ENCODE measurements at places on chromosomes 16 and 17.

DNA sequence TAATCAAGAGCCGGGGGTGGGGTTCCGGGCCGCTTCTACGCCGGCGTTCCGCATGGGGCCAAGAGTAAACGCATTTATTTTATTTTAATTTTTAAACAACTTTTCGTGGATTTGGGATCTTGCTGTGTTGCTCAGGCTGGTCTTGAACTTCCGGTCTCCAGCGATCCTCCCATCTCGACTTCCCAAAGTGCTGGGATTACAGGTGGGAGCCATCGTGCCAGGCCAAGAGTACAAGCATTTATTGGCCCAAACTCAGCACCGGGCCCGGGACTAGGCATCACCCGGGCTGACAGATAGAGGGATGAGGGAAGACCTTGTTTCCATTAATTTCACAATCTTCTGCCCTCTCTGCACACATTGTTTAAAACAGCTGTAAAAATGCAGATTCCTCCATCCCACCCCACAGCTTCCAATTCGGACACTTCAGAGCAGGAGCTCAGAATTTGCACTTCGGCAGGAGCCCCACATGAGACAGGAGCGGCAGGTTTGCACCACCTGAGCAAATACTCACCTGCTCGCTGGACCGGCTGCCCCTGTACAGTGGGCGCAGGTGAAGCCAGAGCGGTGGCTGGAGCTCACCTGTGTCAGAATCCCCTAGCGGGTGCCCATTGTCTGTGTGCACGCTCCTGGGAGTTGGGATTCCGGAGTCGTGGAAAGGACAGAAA lies 663 bp upstream of the GINS2 start:
- no peak for DNase-seq

DNA sequence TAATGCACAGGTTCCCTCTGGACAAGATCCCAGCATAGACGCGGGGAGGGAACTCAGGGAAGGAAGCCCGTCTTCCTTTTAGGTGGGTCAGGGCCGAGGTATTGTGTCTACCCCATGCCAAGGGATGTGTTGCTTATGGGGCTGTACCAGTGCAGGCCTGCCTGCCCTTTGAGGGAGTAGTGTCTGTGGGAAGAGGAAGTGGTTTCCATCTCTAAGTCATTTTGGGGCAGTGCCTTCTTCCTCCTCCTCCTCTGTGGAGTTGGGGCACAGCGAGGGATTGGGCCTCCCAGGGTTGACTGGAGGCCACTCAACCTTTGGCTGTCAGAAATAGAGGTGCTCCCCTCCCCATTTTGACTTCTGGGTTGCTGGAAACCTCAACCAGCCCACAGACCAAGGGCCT lies 26.5 kb downstream of the GJD3 start:
- no peak for DNase-seq

DNA sequence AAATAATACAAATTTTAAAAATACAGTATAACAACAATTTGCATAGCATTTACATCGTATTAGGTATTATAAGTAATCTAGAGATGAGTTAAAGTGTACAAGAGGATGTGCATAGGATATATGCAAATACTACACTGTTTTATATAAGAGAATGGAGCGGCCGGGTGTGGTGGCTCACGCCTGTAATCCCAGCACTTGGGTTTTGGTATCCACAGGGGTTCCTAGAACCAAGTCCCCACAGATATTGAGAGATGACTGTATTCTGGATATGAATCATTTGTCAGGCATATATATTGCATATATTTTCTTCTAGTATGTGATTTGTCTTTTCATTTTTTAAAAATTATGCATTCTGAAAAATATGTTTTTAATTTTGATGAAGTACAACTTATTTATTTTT lies 77.5 kb upstream of the MSI2 start:
- DNase-seq, result no peak

DNA sequence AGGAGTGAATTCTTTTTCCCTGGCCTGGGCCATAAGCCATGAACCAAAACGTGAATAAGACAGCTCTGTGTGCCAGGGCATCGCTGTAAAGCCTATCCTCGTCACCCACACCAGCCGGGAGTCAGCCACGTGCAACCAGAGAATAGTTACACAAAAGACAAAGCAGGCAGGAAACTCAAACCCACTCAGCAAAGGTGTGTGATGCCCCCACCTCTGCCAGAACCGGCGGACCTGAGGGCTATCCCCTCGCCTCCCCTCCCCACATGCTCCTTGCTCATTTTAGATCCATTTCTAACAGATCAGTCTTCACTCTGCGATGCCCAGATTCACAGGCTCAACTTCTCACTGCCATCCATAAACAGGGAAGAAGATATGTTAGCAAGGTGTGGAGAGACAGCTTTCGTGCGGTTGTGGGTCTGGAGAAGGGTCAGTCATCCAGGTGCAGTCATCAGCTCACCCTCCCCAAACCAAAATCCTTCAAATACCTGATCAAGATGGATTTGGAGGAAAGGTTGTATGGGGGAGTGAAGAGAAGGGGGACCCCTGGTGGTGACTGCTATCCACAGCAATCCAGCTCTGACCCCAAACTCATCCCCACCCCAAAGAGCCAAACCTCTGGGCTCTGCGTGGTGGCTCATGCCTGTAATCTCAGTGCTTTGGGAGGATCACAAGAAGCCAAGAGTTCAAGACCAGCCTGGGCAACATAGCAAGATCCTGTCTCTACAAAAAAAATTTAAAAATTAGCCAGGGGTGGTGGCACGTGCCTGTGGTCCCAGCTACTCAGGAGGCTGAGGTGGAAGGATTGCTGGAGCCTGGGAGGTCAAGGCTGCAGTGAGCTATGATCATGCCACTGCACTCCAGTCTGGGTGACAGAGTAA lies 219.2 kb downstream of the C16orf78 start:
- no peak for DNase-seq

- no peak for DNase-seq
Observed at GRCh38 chr17:36907407-36907806, 29.9 kb upstream of the LHX1 start.

DNA sequence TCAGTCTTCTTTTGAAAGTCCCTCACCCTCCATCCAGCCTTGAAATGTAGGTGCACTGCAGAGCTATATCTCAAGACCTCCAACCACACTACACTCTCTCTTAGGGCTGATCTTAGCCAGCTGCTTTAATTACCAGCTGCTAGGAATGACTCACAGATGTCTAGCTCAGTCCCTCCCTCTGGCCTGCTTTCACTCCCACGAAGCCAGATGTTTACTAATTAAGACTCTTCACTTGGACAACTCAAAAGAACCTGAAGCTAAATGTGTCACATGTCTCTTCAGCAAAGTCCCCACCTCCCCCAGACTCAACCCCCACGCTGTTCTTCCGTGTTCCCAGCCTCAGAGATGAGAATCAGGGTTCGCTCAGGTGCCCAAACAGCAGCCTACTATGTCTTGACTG lies 2.6 kb downstream of the GTF3C1 start:
- DNase-seq, result no peak

DNA sequence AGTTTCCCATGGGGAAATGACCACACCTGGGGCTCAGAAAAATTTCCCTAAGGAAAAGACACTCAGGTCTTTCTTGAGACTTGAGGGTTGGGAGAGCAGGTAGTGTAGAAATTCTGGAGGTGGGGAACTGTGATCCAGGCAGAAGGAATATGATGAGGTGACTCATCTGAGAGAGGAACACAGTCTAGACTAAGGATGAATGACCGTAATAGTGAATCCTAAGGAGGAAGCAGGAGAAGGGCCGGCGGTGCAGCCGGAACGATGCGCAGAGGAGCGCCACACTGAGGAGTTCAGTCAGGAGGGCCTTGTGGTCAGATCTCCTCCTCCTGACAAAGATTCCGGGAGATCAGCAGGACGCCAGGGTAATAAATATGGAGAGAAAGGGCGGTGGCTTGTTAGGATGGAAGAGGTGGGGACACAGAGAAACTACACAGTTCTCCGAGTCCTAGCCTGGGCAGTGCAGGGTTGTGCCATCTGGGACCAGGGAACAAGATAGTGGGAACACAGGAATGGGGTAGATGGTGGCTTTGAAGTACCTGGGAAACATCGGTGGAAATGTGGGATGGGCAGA lies 135.6 kb downstream of the PARN start:
- no peak for DNase-seq

- DNase-seq, result no peak
Observed at GRCh38 chr17:888998-889441, 90.6 kb downstream of the NXN start.

GRCh38 chr16:70520612-70521297 lies 2.6 kb downstream of the COG4 start:
- DNase-seq, result no peak

DNA sequence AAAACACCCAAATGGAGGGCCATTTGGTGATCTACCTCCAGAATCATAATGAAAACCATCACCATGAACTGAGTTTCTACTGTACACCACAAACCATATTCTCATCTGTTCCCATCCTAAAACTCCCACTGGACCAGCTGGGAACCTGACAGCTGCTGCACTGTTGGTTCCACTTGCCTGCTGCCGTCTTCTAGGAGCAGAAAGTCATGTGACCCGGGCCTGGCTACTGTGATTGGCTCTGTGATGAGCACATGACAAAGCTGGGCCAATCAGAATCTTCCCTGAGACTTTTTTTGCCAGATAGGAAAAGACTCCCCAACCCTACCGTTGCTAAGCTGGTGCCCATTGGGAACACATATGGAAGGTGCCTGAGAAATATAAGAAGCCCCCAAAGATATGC lies 264.2 kb downstream of the MRTFB start:
- DNase-seq, result no peak

GRCh38 chr16:17512636-17513220 lies 42.0 kb upstream of the XYLT1 start:
- DNase-seq, result no peak

DNA sequence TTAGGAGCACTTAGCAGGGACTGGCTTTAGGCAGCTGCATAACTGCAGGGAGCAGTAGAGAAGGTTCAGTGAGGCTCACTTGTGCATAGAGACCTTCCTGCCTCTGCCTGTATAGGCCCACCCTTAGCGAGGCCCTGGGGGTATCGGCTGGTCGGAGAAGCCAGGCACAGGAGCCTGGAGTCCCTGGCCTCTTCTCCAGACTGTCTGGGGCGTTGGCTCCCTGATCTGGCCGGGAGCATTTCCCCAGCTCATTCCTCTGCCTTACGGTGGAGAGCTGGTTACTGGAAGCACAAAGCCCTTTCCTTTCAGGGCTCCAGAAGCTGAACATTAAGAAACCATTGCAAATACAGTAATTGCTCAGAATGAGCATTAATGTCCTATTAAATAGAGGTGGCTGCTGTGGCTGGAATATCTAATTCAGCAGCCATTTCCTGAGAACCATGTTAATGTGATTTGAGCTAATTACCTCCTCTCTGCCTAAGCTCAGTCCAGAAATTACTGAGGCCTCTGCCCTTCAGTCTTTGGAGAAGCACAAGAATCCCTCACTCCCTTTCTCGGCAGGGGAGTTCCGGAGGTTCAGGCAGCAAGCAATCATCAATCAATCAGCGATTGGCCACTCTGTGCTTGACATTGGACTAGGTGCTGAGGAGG lies 18.8 kb upstream of the TMEM220 start:
- DNase-seq, result no peak

- DNase-seq, result no peak
Observed at GRCh38 chr16:58848662-58849002, 114.5 kb upstream of the GOT2 start.

GRCh38 chr17:38779965-38780752 lies 19.2 kb downstream of the PIP4K2B start:
- DNase-seq, result no peak

DNA sequence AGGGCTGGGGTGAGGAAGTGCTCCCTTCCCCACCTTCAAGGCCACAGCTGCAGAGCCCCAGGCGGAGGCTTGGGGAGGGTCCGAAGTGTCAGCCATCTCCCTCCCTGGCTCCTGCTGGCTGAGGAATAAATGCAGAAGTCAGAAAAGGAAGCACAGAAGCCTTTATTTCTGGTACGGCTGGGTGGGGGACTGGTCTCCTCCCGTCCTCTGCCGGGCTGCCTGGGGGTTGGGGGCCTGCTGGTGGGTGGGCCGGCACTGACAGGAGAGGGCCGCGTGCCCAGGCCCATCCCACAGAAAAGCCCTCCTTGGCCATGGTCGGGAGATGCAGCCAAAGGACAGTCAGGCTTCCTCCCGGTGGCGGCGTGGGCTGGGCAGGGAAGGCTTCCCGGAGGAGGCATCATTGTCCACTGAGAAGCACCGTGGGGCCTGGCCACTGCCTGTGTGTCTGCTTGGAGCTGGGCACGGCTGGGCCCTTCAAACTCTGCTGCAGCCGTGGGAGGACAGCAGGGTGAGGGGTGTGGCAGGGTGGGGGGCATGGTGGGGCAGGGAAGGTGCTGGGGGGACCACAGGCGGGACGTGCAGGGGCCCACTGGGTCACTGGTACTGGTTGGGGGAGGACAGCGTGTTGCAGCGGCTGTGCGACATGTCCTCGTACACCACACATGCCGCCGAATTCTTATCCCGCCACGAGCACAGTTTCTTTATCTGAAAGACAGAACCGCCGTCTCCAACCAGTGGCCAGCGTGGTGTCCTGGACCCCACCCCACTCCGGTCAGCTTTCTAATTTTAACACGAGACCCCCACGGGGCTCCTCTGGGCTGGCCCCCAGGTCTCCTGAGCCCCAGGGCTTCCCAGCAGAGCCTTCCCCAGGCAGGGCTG lies 2.4 kb downstream of the CD7 start:
- no peak for DNase-seq

- DNase-seq, result no peak
Observed at GRCh38 chr17:32227910-32228309, 37.7 kb upstream of the RHBDL3 start.

DNA sequence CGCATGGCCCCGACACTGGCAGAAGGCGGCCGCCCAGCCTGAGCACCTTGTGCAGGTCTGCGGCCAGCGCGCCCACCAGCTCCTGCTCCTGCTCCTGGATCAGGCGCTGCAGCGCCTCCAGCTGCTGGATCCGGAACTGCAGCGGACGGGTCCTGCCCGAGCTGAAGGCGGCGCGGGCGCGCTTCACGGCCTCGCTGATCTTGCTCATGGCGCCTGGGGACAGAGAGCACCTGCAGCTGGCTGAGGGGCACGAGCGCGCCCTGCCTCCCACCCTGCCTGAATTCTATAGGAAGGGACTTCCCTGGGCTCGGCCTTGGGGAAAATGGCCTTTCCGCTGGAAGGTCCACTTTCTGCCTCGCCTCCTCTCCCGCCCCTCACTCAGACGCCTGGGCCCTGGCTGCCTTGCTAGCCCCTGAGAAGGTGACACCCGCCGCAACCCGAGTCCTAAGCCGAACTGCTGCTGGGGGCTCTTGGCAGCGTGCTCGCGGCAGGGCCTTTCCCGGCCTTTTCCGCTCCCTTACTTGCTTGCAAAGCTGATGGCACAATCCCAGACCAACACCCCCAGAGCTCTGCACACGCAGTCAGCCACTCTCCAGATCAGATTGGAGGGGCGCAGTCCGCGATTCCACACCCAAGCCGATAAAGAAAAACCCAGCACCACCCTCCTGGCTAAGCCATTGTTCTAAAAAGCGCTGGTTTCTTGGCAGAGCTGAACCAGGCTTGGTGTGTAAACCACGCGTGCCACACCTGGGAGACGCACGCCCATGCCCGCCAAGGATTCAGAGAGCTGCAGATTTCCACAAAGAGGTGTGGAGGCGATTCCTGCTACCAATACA lies 3.0 kb downstream of the ALDH3A1 start:
- DNase-seq, result no peak

Data from GOT3 (cell line).